ENCODE measurements at places on chromosomes 7 and 10.
A peak's percentile ranks its signal among the peaks of the same experiment; 100 is the strongest.

DNA sequence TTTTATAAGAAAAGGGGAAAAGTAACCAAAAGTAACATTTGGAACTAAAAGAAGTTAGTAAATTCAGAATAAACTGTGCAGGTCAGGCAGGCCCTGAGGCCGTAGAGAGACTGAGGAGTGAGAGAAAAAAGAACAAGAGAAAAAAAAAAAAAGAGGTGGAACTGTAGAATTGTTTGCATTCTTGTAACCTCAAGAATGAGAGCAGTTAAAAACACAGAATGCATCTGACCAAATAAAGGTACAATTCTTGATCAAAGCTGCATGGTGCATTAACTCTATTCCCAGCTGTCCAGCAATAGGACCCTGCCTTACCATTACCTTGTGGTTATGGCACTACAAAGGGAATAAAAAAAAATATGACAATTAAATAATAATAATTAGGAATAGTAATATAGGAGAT is 170.1 kb upstream of the SEMA3A start:
- no peak for DNase-seq

- DNase-seq = no peak
Measured at GRCh38 chr7:4127909-4128560, 554.1 kb upstream of the FOXK1 start.

DNA sequence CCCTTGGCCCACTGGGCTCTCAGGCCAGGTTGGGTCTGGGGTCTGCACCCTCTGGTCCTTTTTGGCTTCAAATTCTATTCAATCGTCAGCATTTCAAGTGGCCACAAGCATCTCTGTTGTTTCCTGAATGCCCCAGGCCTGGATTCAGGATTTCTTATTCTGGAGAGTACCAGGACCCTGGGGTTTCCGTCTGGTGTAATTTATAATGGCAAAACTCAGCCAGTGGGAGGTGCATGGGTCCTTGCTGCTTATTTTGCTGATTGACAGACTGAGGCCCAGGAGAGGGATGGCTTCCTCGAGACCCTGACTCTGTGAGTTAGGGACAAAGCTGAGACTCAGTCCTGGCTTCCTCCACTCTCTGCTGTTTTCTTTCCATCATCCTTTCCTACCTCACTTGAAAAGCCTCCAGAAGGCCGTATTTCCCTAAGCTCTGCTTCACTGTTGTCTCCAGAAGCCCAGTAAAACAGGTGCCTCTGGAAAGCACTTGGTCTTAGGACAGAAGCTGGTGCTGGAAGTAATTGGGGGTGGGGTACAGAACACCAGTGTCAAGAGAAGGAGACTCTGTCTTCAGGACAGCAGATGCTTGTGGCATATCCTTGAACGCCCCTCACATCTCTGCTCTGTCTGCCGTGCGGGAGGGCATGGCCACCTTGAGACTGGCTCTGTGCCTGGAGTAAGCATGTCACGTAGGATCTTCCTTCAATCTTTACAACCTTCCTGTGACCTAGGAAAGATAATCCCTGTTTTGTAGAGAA is 39.4 kb upstream of the SH2D4B start:
- DNase-seq = no peak

- no peak for DNase-seq
Measured at GRCh38 chr10:43229208-43230061, 37.4 kb downstream of the RASGEF1A start.

- DNase-seq = no peak
Measured at GRCh38 chr10:110511734-110512449, 14.2 kb downstream of the DUSP5 start.

DNA sequence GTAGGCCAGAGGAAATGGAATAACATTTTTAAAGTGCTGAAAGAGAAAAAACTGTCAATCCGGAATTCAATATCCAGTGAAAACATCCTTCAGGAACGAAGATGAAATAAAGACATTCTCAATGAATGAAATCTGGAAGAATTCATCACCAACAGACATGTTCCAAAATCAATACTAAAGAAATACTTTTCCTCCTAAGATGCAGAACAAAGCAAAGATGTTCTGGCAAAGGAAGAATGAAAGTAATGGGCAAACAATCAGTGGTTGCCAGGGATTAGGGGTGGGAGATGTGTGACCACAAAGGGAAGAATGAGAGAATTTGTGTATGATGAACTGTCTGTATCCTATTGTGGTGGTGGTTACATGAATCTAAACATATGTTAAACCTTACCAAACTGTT is 52.8 kb upstream of the EEPD1 start:
- no peak for DNase-seq

- peak; percentile 86 for DNase-seq
Measured at GRCh38 chr10:125008689-125009638, 67.0 kb downstream of the ZRANB1 start.

GRCh38 chr7:70527520-70528115 is 604.3 kb upstream of the GALNT17 start:
- DNase-seq = no peak

- DNase-seq = no peak
Measured at GRCh38 chr7:23981314-23981713, 271.3 kb downstream of the STK31 start.

DNA sequence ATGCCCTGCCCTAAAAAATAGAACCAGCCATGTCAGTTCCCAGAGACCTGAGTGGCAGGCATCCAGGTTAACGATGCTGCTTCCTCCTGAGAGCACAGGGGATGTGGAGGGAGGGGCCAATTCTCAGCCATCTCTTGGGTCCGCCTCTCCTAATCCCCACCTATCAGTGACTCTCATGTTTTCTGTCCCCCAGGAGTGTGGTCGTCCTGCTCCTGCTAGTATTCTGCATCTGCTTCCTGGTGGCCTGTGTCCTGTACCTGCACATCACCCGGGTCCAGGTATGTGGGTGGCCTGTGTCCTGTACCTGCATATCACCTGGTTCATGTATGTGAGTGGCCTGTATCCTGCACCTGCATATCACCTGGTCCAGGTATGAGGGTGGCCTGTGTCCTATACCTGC is 105.3 kb downstream of the ADCY1 start:
- DNase-seq = no peak

DNA sequence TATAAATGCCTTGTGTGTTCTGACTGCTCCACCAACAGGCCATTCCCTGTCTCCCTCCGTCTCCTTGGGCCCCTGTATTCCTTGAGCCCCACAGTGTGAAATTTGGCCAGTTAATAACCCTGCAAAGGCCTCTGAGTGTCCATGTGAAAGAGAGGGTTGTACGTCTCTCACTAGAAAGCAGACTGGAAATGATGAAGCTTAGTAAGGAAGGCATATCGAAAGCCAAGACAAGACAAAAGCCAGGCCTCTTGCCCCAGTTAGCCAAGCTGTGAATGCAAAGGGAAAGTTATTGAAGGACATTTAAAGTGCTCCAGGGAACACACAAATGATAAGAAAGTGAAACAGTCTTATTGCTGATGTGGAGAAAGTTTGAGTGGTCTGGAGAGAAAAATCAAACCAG is 680.2 kb downstream of the SDK1 start:
- no peak for DNase-seq

DNA sequence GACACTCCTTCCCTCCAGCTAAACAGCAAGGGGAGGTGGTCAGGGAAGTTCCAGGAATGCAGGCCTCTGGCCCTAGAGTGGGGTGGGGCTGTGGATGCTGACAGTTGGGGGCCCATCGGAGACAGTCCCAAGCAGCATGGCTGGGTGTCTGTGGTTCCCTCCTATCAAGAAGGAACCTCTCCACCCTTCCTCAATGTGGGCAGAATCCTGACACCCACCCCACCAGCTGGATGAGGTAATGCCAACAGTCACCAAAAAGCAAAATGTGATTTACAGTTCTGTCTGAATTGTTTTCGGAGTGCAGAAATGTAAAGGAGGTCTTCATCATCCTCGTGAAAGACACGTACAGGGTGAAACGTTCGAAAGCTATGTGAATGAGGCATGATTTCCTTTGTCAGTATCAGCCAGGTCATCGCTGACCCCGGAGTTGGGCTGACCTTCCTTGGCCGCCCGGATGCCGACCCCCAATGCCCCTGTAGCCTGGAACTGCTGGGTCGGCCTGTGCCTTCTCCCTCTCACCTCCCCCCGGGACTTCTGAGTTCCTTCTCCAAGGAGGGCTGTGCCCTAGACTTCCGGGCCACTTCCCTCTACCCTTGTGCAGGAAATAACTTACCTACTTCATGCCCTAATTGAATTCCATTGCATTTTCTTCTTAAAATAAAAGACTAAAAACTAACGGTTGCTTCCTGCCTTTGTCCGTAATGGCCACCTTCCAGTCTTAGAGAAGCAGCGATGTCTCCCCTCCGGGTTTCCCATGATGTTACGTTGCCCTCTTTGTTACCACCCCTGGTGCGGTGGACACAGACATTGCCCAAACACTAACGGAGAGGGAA is 24.5 kb downstream of the FOXK1 start:
- DNase-seq = no peak

- DNase-seq = no peak
Measured at GRCh38 chr10:78957471-78958039, 111.2 kb upstream of the ZMIZ1 start.

DNA sequence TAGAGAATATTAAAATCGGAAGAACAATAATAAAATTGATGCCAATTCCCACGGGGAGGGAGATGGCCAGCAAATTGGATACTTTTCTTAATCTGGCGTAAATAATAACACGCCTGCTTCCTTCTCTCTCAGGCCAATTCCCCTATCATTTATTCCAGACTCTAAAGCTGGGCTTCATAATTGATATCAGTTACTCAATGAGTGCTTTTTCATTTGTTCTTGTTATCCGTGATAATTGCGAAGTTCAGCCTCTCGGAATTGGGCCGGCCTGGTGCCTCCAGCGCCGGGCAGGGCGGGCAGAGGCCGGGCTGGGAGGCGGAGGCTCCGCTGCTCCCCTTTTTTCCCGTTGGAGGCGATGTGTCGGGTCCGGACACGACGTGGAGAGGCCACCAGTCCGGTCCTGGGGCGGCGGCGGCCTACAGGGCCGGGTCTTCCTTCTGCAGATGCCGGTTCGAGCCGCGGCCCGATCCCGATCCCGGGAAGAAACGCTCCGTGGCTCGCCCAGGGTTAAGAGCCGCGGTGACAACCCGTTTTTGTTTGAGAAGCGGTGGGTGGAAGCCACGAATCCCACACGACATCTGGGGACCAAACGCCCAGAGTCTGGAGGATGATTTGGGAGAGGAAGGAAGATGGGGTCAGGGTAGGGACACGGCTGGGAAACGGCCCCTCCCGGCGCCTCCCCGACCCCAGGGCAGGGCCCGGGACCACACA is 13.6 kb downstream of the UNCX start:
- no peak for DNase-seq

- DNase-seq = no peak
Measured at GRCh38 chr7:50693455-50694130, 89.1 kb downstream of the GRB10 start.

GRCh38 chr7:138095972-138096935 is 20.0 kb downstream of the AKR1D1 start:
- peak; percentile 82 for DNase-seq

GRCh38 chr10:20870834-20871233 is 26.3 kb downstream of the NEBL start:
- DNase-seq = no peak

GRCh38 chr7:64612452-64612851 is 49.6 kb upstream of the ZNF680 start:
- no peak for DNase-seq

DNA sequence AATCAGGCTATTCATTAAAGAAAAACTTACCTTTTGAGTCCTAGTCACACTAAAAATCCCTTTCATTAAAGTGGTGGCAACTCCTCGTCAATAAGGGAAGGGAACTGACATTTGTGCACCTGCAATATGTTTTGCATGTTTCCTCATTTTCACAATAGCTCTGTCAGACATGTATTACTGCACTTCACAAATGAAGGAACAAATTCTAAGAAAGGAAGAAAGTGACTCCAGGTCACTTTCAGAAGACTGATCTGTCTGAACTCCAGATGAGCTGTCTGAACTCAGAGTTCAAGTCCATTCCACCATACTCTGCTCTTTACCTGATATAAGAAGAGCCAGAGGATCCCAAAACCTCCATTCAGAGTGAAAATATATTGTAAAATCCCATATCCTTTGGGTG is 50.3 kb upstream of the GSAP start:
- no peak for DNase-seq

DNA sequence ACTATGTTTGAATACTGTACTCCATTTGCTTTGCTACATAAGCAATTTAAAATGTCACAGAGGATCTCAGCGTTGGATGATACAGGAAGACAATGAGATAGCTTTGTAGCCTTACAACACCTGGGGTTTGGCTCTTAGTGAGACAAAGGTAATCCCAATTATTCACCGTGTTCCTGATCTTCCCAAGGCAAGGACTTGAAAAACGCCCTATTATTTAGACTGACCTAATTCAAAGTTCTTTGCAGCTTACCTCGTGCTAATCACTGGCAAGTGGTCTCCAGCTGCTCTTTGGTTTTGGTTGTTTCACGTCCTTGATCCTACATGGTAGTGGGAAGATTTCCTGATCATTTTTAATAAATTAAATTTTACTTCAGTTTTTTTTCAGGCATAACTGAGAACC is 23.0 kb upstream of the C7orf33 start:
- DNase-seq = no peak

GRCh38 chr7:94980418-94981142 is 73.2 kb downstream of the PPP1R9A start:
- DNase-seq = no peak

DNA sequence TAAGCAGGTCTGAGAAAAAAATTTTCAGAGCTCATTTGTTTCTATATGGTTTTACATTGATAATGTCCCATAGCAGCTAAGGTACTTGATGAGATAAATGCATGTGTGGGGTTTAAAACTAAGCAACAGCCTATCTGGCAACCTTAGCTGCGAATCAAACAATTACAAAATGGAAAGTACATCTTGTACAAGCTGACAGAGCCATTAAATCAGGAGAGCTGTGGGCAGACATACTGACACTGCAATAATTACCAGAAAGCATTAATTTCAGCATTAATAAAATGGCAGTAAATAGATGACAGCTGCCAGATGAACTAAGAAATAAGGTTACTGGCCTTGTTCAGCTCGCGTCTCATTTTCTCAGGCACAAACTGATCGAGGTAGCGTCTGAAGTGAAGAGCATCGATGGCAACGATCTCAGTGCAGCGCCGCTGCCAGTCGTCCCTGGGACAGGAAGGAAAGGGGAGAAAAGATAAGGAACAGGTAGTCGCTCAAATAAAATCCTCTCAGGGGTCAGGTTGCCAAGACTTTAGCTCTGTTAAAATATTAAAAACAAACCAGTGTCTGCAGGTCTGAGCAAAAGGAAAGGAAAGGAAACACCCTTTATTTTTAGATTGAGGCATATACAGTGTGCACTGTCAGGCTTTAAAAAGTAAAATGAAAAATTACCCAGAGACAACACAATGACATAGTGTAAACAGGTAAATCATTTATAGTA is 79.7 kb upstream of the OGDHL start:
- peak; percentile 57 for DNase-seq

DNA sequence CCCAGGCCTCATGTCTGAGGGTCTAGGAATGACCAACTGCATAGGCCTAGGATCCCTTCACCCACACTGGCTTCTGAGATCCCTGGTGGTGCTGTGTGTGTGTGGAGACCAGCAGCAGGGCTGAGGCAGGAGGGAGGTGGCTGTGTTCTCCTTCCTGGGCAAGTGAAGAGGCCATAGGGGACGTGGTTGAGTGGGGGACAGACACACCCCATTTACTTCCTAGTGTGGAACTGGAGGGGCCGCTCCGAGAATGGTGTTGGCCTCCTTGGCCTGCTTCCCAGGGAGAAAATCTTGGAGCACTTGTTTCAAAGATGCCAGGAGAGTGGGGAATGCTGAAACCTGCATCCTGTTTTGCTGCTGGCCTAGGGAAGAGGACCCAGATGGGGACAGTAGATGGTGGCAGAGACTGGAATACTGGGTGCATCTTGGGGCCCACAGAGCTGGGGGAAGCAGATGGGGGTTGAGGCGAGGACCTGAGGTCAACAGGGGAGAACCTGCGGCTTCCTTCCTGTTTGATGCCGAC is 19.1 kb downstream of the UBTD1 start:
- no peak for DNase-seq

GRCh38 chr7:44309271-44310091 is 15.9 kb downstream of the CAMK2B start:
- DNase-seq = no peak
